Fibroblast of pulmonary artery (primary cell): ENCODE measurements at places on chromosomes 5 and 9.

GRCh38 chr9:109799792-109800191 is 19.8 kb downstream of the PALM2AKAP2 start:
- DNase-seq: peak; percentile 58

DNA sequence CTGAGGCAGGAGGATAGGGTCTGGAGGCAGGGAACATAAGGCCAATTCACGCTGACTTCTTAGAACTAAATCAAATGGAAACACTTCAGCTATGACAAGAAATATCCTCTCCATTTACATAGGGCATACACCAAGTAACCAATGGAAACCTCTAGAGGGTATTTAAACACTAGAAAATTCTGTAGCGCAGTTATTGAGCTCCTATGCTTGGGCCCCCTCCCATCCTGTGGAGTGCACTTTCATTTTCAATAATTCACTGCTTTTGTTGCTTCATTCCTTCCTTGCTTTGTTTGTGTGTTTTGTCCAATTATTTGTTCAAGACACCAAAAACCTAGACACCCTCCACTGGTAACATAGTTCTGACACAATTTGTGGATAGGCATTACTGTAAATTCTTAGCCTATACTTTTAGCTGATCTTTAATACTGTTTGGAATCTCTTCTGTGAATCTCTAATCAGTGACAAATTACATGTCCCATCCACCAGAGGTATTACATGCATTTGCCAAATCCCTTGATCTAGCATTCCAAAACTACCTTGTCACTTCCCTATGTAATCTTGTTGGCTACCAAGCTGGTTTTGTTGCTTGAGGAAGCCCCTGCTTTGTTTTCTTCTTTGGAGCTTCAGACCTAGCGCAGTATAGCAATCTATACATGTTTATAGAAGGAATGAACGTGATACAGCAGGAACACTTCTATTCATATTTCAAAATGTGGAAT is 61.6 kb downstream of the ST8SIA4 start:
- DNase-seq: peak; percentile 22

- no peak for DNase-seq
Measured at GRCh38 chr5:29811914-29812679, 1381.4 kb upstream of the CDH6 start.

- no peak for DNase-seq
Measured at GRCh38 chr5:313806-314376, 7.6 kb upstream of the AHRR start.

DNA sequence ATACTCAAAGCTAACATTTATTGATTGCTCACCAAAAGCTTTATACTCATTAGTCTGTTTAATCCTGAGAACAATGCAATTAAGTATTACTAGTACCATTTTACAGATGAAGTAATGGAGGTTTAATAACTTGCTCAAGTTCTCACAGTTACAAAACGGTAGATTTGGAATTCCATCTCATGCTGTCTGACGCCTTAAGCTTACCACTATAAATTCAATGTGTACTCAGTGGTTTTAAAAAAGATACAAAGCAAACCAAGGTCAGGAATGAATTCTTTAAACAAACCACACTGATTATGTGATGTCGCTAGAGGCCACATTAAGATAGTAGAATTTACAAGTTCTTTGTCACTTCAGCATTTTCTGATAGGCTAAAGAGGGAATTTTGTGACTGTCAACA is 1.2 kb upstream of the C5orf63 start:
- no peak for DNase-seq

GRCh38 chr5:145867806-145868205 is 5.0 kb downstream of the GRXCR2 start:
- DNase-seq: no peak

DNA sequence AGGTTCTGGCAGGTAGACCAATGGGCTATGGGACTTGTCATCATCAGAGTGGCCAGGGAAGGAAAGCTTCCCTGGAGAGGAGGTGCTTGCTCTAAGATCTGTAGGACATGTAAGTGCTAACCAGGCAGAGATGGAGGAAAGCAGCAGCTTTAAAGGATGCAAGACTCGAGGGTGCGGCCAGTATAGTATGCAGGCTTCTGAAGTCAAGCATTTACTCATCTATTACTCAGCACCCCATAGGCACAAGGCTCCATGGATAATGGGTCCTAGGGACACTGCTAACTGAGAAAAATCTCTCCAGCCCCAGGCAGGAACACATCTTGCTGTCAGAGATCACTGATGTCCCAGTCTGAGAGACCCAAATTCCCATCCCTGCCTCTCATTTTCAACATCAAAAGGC is 49.7 kb downstream of the WWC1 start:
- DNase-seq: no peak

GRCh38 chr9:98736226-98736625 is 27.5 kb upstream of the GABBR2 start:
- no peak for DNase-seq

- no peak for DNase-seq
Measured at GRCh38 chr9:70564468-70565335, 150.2 kb upstream of the KLF9 start.

GRCh38 chr9:6479959-6480358 is 67.0 kb downstream of the UHRF2 start:
- no peak for DNase-seq

GRCh38 chr9:90458485-90458884 is 184.1 kb downstream of the DIRAS2 start:
- DNase-seq: no peak

DNA sequence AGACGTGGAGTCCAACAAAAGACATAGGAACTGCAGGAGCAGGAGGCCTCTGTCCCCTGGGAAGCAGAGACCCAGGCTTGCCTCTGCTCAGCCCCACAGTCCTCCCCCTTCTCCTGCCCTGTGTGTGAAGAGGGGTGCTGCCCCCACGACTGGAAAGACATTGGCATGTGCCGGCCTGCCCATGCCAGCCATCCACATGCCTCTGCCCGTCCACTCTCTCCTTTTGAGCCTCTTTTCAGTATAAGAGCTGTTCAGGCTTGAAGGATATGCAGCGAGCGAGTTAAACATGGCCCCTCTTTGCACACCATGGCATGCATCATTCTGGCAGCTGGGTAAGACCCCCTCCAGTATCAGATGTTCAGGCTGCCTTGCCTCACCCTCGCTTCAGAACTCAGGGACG is 159.7 kb upstream of the OTULINL start:
- DNase-seq: no peak

- DNase-seq: no peak
Measured at GRCh38 chr5:169001394-169001793, 299.5 kb downstream of the SLIT3 start.

GRCh38 chr5:143143973-143144372 is 259.5 kb downstream of the NR3C1 start:
- peak; percentile 25 for DNase-seq

- no peak for DNase-seq
Measured at GRCh38 chr5:126133424-126133823, 289.8 kb upstream of the GRAMD2B start.

DNA sequence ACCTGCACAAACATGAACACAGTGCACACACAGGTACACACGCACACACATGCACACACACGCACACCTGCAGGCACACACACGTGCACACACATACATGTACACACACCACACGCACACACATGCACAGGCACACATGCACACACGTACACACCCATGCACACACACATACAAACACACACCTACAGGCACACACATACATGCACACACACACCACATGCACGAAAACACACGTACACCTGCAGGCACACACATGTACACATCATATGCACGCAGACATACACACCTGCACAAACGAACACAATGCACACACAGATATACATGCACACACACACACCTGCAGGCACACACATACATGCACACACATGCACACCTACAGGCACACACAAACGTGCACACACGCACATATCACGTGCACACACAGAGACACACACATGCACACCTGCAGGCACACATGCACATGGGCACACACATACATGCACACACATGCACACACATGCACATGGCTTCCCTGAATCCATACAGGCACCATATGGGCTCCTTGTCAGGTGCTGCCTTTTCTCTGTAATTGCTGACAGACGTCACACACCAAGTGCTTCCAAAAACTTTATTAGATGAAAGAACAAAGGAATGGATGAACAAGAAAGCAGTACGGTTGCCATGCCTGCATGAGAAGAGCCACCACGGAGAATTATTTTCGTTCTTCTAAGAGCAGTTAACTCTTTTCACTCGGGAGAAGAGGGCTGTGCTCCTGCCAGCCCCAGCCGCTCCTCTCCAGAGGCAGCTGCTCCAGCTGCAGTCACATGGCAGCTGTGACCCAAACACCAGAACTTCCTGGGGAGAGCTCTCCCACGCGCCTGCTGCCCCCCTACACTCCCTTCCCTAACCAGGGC is 57.2 kb downstream of the EXD3 start:
- DNase-seq: no peak

DNA sequence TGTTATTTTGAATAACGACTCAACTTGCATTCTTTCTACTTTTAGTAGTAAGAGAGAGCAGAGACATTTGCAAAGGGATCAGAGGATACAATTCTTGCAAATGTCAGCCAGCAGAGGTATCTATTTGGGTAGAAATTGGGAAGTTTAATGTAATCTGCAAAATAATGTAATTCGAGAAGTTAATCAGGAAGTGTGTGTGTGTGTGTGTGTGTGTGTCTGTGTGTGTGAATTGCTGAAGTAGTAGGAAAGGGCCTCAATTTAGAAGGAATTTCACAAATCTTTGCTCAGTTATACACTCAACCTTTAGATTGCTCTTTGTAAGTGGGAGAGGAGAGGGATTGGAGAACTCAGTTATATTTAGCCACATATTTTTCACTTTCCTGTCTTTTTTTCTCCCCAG is 11.0 kb upstream of the IFNA1 start:
- no peak for DNase-seq

GRCh38 chr5:133205649-133206048 is 153.8 kb downstream of the HSPA4 start:
- no peak for DNase-seq

DNA sequence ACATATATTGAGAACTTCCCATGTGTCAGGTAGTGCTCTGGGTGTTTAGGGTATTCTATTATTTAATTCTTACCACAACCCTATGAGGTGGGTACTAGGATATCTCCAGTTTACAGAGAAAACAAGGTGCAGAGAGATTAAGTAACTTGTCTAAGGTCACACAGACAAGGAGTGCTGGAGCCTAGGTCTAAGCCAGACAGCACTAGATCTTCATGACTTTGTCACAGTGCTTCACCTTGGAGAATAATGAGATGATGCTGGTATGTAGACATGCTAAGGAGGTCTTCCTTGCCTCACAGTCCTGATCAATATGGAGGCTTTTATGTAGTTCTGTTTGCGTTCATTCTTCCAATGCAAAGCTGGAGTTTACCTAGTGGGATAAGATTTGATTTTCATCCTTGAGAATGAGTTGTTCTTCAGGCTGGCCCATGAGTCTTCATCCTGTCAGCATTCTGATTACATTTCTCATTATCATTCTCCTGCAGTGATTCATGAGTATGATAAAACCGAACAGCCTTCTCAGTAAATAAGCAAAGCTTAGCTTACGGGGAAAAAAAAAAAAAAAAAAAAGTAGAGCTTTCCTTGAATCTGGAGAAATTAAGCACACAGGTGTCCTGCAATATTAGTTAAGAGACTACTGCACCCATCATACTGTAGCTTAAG is 176.3 kb downstream of the C9orf152 start:
- peak; percentile 77 for DNase-seq

- DNase-seq: peak; percentile 61
Measured at GRCh38 chr9:7570107-7570720, 229.4 kb downstream of the DMAC1 start.

DNA sequence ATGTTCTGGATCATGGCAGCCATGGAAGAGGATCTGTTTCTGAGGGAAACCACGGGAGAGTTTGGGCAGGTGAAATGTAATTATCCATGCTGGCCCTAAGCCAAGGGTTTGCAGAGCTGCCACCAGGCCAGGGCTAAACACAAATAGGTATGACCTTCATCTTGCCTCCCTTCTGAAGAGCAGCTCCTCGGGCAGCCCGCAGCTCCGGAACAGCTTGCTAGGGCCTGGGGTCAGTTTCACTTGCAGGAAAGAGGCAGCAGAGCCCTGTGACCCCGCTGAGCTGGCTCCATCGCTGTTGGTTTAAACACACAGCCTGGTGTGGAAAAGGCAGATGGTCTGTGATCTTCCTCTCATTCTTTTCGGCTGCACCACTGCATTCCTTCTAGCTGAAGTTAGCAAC is 141.4 kb downstream of the TMEM38B start:
- no peak for DNase-seq

GRCh38 chr9:105242062-105242461 is 2.4 kb upstream of the SLC44A1 start:
- no peak for DNase-seq

GRCh38 chr5:170623576-170624181 is 119.9 kb downstream of the KCNIP1 start:
- peak; percentile 70 for DNase-seq

GRCh38 chr9:98962181-98962560 is 18.5 kb downstream of the COL15A1 start:
- DNase-seq: no peak

- peak; percentile 98 for DNase-seq
Measured at GRCh38 chr9:112050544-112051475, 124.3 kb downstream of the SUSD1 start.

DNA sequence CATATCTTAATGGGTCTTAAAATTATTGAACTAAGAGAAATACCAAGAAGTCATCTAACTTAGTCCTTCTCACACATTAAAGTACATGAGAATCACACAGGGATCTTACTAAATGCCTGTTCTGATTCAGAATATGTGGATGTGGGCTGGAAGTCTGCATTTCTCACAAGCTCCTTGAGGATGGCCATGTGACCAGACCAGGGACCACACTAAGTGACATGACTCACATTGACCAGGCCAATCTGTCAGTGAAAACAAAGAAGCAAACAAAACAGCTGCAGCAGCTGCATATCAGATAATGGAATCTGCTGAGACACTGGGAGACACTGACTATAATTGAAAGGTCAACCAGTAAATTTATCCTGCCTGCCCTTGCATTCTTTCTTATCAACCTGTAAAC is 110.5 kb downstream of the ADAMTS12 start:
- peak; percentile 65 for DNase-seq

DNA sequence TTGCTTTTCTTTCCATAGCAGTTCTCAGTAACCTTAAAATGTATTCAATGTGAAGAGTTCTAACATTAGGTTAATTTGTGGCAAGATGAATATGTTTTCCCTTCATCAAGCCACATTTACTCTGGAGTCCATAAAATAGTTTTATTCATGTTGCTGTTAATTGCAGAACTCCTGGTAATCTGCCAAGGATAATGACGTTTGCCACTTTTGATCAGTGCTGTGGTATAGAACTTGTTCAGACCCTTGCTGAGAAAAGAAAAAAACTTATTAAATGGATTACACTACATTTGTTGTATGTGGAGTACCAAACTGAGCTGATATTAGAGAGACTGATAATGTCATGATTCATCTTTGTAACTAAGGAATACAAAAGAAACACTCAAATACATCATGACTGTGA is 212.4 kb upstream of the DMAC1 start:
- no peak for DNase-seq

DNA sequence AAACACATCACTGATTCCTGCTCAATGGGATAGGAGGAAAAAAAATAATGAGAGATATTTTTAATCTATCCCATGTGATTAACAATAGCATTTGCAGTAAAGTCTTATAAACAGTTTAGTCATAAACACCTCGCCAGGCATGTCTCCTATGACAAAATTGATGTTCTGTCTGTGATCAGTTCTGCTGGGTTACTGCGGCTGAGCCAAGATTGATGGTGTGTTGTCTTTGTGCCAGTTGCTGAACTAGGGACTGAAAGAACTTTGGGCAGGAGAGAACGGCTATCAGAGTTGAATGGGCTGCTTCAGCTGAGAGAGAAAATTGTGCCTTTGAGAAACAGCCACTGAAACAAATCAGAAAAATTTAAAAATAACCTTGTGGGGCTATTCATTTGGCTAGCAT is 37.3 kb upstream of the MAMDC2 start:
- no peak for DNase-seq

GRCh38 chr5:67209141-67209771 is 12.7 kb upstream of the CD180 start:
- DNase-seq: peak; percentile 87
